Right kidney (tissue), 9 donors: ENCODE measurements at places on chromosomes 16 and 17.

DNA sequence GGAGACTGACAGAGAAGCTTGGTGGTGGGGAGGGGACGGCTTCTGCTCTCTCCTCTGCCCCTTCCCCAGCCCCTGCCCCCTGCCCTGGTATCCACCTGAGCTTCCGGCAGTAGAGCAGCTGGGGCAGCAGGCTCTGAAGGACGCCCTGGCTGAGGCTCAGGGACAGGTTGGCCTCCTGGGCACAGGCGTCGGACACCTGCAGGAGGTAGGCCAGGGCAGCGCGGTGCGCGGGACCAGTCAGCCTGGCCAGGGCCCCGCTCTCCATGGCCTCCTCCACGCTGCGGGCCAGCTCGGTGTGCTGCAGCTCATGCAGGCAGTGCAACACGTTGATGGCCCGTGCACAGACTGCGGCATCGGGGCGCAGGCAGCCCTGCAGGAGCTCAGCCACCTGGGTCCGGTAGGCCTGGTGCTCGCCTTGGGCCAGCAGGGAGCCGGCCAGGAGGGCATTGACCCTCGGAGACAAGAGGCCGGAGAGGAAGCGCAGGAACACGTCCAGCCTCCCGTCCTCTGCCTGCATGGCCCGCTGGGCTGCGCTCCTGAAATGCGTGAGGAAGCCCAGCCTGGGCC, 14.2 kb downstream of the NLRC3 start:
- no peak for DNase-seq

GRCh38 chr16:75482434-75483205, 12.6 kb downstream of the CHST6 start:
- no peak for DNase-seq

DNA sequence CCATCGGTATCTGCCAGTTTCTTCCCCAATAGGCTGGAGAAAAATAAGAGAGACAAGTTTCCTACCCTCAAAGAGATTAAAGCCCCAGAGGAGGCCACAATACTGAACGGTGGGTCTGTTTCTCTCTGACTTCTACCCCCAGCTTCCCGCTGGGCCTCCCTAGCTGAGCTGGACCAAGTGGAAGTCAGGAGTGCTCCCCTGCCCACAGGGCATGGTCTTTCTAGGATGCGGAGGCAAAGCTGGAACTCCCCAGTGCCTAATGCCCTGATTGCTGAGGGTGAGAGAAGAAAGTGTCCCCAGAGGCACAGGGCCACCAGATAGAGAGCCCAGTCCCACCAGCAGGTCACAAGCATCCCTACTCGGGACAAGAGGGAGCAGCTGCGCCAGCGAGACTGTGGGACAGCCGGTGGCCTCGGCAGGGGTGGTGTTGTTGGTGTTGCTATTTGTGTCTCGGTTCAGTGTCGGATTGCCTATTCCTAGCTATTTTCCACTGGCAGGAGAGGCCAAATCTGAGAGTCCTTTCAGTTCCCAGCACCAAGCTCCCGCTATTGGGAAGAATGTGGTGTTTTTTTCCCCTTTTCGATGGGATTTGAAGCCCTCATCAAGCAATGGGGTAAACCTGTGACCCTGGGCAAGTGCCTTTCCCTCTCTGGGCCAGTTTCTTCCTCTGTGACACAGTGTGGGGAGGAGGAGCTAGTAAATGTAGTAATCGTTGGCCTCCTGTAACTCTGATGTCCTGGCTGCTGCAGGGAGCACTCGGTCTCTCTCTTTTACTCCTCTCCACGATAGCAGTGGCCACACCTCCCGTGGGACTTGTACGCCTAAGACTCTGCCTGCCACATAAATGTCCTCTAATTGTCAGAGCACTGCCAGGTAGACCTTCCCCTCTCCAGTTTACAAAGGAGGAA, 22.5 kb upstream of the TBX2 start:
- DNase-seq, result no peak

DNA sequence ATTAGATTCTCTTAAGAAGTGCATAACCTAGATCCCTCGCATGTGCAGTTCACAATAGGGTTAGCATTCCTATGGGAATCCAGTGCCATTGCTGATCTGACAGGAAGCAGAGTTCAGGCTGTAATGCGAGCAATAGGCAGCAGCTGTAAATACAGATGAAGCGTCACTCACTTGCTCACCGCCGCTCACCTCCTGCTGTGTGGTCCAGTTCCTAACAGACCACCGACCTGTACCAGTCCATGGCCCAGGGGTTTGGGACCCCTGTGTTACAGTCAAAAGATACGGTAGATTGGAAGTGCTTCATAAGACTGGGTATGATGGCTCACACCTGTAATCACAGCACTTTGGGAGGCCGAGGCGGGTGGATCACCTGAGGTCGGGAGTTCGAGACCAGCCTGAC, 2.8 kb downstream of the STAT5A start:
- DNase-seq, result no peak

GRCh38 chr16:55120408-55120807, 189.7 kb downstream of the IRX5 start:
- DNase-seq, result no peak

GRCh38 chr16:2501946-2502895, 11.5 kb upstream of the ATP6V0C start:
- DNase-seq, result no peak

DNA sequence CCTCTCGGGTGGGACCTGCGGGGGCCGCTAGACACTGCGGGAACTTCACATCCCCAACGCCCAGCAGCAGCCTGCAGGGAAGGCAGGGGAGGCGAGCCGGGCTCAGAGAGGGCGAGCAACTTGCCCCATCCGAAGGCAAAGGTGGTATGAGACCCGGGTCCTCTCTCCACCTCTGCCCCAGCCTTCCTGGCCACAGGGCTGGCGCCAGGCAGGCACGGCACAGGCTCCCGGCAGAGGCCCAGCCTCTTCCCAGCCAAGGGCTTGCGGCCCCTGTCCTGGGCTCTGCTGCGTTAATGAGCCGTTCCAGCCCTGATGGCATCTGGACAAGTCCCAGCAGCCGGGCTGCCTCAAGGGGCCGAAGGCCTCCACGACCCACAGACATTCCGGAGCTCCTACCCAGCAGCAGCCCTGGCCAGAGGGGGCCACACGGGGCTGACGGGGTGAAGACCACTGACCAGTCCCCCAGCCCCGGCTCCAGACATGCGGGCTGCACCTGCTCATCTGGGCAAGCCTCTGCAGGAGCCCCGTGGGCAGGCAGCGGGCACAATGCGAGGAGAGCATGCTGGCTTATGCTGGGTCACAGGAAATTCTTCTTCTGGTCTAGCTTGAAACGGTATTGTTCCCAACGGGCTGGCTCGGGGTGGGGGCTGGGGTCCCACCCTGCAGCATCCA, 1.2 kb upstream of the HS3ST6 start:
- DNase-seq, result peak; percentile 52

- DNase-seq, result peak; percentile 63
Measured at GRCh38 chr17:75876938-75877751, 1.2 kb downstream of the TRIM47 start.

- no peak for DNase-seq
Measured at GRCh38 chr16:63978240-63978639, 1143.6 kb downstream of the CDH11 start.

DNA sequence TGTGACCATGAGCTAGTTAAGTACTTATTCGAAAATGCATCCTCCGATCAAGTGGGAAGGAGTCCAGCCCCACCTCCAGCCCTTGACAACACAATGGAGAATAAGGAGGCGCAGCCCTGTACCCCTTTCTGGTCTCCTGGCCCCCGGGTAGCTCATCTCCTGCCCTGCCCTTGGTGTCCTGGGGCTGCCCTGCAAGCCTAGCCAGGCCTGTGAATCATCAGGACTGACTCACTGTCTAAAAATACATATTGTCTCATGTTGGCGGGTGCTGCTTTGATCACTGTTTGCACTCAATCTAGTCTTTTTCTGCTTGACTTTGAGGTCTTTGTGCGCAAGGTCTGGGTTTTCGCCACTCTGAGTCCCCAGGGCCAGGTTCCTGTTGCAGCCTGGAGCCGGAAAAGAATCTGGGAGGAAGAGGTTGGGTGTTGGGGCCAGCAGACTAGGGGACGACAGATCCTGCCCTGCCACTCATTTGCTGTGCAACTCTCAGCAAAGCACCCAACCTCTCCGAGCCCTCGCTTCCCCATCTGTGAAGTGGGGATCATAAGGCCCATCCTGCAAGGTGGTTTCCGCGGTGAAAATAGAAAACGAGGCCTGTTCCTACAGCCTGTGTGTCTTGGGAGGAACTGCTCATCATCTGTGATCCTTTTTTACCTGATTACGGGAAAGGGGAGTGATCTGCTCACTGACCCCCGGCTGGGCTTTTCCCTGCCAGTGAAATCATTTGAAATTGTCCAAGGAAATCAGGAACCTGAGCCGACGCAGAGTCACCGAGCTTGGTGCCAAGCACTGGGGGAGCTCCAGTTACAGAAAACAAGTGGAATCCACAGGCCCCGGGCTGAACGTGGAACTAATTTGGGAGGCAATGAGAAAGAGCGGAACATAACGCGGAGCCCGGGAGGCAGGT, 230.4 kb downstream of the PARN start:
- DNase-seq, result no peak

- DNase-seq, result no peak
Measured at GRCh38 chr17:75611851-75612429, 21.3 kb upstream of the SMIM5 start.

DNA sequence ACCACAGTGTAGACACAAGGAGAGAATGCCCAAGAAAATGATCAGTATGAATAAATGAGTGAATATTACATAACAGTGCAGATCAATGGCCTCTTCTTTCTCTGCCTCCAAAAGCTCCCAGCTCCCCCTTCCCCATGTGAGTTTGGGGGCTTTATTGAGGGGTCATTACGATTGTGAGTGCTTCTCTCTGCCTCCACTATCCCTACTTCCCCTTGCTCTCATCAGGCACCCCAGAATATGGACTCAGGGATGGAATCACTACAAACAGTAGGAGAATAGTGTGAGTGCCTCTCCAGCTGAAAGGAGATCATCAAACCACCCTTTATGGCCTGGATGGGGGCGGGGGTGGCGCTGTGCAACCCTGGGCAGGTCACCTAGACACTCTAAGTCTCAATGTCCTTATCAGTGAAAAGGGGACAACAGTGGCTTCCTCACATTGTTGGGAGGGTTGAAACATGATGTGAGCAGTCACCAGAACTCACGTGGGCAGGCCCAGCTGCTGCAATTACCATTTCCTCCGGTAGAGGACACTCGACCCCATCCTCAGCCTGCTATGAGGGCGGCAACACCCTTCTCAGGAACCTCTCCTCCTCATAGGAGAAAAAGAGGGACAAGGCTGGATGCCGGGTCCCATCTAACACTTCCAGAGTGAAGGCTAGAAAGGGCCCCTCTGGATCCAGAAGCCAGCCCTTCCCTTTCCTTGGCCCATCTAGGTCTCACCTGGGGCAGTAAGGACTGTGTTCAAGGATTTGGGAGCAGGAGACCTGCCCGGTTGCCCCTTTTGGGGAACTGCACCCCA, 2.1 kb upstream of the EPOP start:
- DNase-seq, result peak; percentile 69

GRCh38 chr16:3292604-3293003, 9.3 kb downstream of the ZNF263 start:
- no peak for DNase-seq
